ENCODE measurements at places on chromosomes 5 and 9. TPM values are rescaled to one million over a fixed set of nuclear protein-coding genes. Genes with fewer than 3 reads are reported as not detected.
A peak's percentile ranks its signal among the peaks of the same experiment; 100 is the strongest.

Gene PCDHB13
- 1.7 TPM for total RNA-seq

- DNase-seq = peak; percentile 59
Measured at GRCh38 chr5:68343421-68343826, 127.9 kb downstream of the PIK3R1 start.

DNA sequence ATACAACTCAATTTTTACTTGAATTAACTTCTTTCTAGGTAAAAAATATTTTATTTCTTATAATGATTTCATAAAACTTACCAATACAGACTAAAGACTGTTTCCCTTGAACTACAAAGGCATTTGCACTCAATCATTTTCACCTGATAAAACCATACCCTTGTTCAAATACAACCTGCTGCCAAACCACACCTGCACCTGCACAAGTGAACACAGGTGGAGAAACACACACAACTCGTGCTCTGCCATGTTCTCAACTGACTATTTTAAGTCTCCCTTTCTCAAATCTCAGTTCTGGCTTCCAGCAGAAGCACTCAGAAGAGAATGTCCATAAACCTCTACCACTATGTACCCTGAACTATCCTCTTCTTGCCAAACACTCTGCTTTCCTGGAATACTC, 1892.1 kb downstream of the MAT2B start:
- no peak for DNase-seq

- DNase-seq = no peak
Measured at GRCh38 chr9:125534971-125535701, 171.9 kb downstream of the MAPKAP1 start.

DNA sequence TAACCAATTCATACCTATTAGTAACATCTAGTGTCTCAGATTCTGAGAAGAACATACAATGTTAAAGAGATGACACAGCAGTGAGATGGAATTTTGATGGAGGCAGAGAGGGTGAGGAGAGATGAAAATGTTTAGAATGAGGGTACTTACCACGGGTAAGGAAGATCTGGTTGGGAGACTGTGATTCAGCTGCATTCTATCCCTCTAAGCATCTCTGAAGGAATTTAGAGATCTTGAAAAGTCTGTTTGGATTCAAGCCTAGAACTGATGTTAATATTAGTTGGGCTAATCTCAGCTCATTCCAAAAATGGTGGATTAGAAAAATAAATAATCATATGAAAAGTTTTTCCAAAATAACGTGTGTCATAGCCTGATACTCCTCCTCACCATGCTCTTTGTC, 191.5 kb upstream of the CLINT1 start:
- DNase-seq = peak; percentile 63

Gene PCDHGA9
- 11.1 TPM for total RNA-seq

Gene UBE2R2
- total RNA-seq = 26.7 TPM

DNA sequence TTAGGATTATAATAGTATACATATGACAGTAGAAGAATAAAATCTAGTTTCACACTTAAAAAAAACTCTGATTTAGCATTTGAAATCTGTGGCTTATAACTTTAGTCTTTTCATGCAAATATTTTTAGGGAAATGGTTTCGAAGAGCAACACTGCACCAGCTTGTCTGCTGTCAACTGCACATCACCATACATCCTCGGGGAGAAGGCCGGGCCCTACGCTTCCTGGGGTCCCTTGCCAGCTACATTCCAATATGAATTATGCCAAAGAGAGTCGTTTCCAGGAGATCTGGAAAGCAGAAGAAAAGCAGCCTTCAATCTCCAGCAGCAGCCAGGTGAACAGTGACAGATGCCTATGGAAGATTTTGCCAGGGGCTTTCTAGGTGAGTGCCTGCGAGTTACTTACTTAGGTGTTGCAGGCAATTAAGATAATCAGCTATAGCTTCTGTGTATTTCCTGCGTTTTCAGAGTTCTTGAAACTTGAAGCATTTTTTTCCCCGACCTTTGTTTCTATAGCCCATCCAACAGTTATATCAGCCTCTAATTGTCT, 166.8 kb downstream of the TRPM3 start:
- DNase-seq = no peak

DNA sequence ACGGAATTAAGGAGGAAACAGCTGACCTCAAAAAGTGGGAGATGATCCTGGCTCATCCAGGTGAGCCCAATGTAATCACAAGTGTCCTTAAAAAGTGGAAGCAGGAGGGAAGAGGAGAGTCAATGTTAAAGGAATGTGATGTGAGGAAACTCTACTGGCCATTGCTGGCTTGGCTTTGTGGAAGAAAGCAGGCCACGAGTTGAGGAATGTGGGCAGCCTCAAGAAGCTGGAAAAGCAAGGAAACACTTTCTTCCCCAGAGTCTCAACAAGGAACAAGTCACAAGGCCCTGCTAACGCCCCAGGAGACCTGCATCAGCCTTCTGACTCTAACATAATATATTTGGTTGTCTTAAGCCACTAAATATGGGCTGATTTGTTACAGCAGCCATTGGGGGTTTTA, 252.8 kb downstream of the PSAT1 start:
- no peak for DNase-seq

Gene GRXCR2
- not detected for total RNA-seq

DNA sequence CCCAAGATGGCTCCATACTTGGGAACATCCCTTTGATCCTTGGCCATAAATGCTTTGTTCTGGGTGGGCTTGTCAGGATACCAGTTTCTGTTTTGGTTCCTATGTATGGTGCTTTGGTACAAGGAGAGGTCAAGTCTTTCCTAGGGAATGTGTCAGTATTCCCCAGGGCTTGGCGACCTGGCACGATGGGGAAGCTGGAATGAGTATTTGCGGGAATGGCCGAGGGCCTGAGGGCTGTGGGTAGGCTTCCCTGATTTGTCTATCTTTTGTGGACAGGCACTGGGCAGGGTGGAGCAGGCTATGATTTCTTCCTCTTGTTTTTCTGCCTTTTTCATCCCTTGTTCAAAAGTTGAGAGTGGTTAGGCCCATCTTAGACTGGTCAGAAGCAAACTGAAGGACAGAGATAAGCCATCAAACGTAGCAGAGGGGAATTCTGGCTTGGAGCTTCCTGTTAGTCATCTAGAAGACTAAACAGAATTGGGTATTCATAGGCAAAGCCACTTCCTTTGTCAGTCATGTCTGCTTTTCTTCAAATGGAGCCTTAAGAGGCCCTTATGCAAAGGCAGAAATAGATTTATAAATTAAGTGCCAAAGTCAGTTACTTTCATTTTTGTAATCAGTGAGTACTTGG, 13.7 kb downstream of the DOCK2 start:
- peak; percentile 77 for DNase-seq

GRCh38 chr9:97293818-97294217, 13.6 kb upstream of the CCDC180 start:
- no peak for DNase-seq

Gene ENTPD2
- total RNA-seq = not detected

GRCh38 chr9:37066139-37066725, 32.2 kb upstream of the PAX5 start:
- no peak for DNase-seq

DNA sequence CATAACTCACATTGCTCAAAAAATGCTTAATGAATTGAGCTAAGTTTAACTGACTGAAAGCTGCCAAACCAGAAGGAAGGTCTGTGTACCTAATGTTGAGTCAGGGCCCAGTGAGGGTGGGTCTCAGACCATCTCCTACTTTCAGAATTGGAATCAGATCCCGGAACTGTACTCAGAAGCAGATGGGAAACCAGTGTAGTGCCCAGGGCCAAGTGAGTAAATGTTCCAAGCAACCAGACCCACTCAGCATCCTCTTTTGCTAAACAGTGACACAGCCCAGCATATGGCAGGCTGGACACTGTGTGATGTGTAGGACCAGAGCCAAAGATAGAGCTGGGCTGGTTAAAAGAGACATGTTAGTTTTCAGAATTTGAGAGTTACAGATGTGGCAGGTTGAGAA, 94.1 kb downstream of the PLCXD3 start:
- DNase-seq = no peak

- no peak for DNase-seq
Measured at GRCh38 chr9:98321269-98321668, 65.8 kb upstream of the TBC1D2 start.

- no peak for DNase-seq
Measured at GRCh38 chr9:97425336-97425972, 13.6 kb downstream of the TDRD7 start.

DNA sequence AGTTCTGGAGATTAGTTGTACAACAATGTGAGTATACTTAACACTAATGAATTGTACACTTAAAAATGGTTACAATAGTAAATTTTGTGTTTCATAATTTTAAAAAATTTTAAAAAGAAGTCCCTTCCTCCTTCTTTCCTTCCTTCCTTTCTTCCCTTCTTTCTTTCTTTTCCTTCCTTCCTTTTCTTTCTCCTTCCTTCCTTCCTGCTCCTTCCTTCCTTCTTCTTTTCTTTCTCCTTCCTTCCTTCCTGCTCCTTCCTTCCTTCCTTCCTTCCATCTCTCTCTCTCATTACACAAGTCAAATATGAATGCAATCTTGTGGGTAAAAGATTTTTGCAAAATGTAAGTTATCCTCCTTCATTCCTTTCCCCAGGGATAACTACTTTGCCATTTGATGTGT, 97.1 kb upstream of the TBCA start:
- DNase-seq = no peak

Gene TAS2R1
- total RNA-seq = 0.72 TPM

Gene SPATA31C2
- total RNA-seq = 0.96 TPM

GRCh38 chr5:32760091-32760509, 49.0 kb downstream of the NPR3 start:
- DNase-seq = no peak

All from umbilical cord (tissue), 2 donors.